ENCODE measurements at places on chromosomes 5 and 9.

DNA sequence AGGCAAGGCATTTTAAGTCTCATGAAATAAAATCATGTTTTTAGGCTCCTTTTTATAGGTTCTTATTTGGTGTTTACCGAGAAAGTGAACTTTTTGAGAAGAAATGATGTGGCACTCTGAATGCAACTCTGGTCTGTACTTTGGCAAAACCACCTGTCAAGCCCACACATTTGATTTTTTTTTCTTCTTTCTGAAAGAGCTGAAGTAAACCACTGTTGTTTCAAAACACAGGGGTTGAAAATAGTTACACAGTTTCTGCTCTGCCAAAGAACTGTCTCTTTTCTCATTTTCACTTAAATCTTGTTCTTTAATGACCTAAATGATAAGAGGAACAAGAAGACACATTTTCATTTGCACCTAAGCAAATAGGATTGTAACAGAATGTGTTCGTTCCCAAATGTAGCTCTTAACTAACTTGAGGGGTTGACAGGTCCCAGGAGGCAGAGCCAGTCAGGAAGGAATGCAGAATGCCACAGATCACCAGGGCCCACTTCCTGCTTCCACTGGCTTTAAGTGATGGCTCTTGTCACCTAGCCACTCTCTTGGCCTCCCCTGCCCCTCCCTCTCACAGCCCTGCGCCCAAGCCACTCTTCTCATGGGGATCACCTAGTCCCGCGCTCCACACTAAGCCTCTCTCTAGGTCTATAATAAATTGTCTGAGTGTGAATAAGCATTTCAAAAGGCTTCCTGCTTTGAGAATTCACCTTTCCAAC, 47.3 kb downstream of the MED27 start:
- no peak for DNase-seq

DNA sequence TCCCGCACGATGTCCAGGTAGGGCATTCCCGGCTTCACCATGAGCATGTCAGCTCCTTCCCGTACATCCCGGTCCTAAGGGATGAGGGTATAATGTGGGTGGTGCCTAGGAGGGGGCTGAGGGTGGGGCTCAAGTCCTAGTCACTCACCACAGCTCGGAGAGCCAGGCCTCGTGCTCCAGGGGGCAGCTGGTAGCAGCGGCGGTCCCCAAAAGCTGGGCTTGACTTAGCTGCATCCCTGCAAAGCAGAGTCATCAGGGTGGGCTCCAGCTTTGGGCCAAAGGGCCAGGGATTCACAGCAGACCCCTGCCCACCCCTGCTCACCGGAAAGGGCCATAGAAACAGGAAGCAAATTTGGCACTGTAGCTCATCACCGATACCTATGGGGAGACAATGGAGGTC, 11.6 kb downstream of the ALAD start:
- DNase-seq = no peak

DNA sequence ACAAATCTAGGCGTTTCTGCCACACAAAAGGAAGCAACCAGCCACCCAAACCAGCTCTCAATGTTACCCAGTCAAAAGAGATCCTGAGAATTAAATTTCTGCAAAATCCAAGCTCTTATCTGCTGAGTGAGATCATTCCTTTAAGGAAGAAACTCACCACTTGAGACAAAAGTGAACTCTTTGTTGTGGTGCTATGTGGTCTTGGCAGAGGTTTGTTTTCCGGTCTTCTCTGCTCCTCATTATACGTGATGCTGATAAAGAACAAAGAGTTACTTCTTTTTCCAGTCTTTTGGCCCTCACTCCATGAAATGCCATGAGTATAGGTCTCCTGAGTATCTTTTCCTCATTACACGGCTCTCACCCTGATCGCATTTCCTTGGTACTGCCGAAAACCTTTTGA, 82.1 kb downstream of the PRKACG start:
- DNase-seq = no peak

DNA sequence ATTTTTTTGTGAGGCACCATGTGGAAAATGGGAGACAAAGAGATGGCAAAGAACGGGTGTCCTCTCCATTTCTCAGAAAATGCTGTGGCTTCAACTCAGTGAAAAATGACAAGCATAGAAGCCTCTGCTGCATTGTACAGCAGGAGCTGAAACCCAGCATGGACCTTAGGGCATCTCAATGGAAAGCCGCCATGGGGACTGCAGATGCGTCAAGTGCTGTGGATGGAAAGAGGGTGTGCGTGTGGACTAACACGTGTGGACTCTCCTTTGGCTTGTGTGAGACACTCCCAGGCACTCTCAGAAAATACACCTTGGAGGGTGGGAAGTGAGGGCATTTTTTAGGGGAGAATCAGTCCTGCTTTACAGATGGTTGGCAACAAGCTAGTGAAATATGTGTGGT, 2.2 kb upstream of the GLRX start:
- no peak for DNase-seq

- DNase-seq = no peak
Observed at GRCh38 chr9:78903581-78903980, 606.7 kb downstream of the PSAT1 start.

- DNase-seq = no peak
Observed at GRCh38 chr5:137669811-137670210, 66.1 kb downstream of the KLHL3 start.

- no peak for DNase-seq
Observed at GRCh38 chr5:148776261-148776660, 50.1 kb upstream of the ADRB2 start.

DNA sequence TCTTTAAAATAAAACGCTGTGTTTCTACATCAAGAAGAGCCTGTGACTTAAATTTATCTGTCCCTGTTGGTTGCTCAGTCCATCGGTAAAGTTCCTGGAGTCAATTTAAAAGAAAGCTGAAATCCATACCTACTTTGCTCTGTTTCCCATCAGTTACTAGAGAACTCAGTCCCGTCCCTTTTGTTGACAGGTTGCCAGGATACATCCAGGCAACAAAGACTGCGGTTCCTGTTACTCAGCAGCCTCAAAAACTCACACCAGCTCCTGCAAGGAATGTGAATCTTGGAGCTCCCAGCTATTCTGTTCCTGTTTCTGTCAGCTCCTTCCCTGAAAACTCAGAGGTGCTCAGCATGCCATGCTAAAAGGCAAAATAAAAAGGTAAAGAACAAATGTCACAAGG, at the start of gene ZNF474:
TSS of gene ZNF474 (plus strand) at position 241 of the 400 bp plus-strand sequence. CDS start 22,445 bp downstream, outside the sequence.
- no peak for DNase-seq

GRCh38 chr9:112570671-112571167, 84.1 kb downstream of the KIAA1958 start:
- no peak for DNase-seq

GRCh38 chr5:95631991-95632675, 12.2 kb downstream of the GPR150 start:
- DNase-seq = no peak

DNA sequence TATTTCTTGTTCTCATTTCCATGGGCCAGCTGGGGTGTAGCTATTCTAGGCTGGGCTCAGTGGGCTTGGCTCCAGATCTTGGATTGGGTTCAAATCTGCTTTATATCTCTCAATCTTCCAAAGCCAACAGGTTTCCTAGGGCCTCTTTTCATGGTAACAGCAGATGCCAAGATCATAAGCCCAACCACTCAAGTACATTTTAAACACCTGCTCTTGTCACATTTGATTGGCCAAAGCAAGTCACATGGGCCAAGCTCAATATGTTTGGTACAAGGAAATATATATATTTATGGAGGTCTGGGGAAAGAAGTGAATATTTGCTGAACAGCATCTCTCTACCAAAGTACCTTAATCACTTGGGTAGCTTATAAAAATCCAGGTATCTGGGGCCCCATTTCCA, 49.5 kb downstream of the MRRF start:
- no peak for DNase-seq

DNA sequence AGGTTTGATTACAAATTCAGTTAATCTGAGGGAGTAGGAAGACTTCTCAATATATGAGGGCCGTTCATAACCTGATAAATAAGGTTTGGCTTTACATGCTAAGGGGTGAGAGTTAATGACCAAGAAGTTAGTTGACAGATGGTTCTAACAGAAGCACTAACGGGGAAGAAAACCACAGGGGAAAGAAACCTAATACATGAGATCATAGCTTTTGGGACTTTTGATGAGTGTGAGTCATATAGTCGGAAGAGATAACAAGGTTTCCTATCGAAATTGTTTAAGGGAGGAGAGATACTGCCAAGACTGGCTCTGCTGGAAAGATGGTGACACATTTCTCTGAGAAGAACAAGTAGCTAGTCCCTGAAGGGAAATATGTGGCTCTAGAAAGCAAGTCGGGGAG, 140.1 kb downstream of the COX7C start:
- no peak for DNase-seq

GRCh38 chr5:39405083-39405843, 19.5 kb downstream of the DAB2 start:
- no peak for DNase-seq

DNA sequence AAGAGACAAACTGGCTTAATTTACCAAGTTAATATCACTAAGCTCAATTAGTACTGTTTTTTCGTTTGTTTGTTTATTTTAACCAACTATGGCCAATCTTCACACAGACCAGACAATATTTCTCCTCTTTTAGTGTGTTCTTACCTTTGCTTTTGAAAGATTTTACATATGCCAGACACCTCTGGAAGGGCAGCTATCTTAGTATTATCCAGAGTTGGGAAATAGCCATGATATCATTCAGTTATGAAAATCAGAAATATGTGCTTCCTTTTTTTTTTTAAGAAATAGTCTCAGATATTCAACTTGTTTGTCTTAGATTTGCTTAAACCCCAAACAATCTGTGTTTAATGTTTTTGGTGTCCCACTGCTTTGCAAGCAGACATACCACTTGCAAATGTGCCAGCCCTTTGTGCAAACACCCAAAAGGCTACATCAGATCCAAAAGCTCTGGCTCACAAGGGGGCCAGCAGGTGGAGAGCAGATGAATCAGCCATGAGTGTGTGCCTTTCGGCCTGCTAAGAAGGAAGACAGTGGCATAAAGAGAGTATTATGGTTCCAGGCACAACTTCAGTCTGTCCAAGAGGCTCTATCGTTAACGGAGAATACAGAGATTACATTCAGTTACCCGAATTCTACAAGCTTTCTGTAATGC, 147.6 kb downstream of the EFNA5 start:
- no peak for DNase-seq

- DNase-seq = no peak
Observed at GRCh38 chr9:73525350-73525749, 373.7 kb downstream of the ANXA1 start.

DNA sequence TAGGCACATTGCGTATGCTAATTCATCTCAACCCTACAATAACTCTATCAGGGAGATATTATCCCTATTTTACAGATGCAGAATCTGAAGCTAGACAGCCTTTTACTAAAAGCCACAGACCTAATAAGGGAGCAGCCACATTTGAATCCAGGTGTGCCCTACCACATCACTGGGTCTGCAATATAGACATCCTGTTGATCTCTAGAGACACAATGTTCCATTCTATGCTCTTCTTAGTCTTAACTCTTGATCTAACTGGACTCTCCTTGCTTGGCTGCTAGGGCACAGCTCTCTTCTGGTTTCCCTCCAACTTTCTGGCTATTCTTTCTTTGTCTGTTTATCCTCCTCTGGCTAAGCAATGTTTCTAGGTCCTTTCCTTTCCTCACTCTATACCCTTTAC, 1.4 kb upstream of the SPATA6L start:
- DNase-seq = no peak

DNA sequence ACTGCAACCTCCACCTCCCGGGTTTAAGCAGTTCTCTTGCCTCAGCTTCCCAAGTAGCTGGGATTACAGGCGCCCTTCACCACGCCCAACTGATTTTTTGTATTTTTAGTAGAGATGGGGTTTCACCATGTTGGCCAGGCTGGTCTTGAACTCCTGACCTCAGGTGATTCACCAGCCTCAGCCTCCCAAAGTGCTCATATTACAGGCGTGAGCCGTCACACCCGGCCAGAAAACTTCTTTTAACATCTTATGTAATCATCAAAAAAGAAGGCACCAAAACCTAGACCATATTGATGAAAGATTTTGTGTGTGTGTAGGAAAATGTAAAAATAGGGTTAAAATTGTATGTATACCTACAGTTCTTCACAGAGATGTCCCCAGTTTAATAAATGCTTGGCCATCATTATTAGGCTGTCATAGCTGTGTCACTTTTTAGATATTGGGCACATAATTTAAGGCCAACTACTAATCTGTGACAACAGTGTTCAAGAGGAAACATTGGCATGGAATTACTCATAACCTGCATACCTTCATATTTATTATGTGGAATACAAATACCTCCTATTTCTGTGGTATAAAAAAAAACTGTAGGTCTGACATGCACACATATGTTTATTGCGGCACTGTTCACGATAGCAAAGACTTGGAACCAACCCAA, 44.4 kb downstream of the RAD50 start:
- DNase-seq = no peak

GRCh38 chr9:35079426-35080341, at the start of gene FANCG:
TSS of gene FANCG (minus strand) at chr9:35079942. CDS start at chr9:35079524, 418 bp downstream.
- peak; percentile 65 for DNase-seq

DNA sequence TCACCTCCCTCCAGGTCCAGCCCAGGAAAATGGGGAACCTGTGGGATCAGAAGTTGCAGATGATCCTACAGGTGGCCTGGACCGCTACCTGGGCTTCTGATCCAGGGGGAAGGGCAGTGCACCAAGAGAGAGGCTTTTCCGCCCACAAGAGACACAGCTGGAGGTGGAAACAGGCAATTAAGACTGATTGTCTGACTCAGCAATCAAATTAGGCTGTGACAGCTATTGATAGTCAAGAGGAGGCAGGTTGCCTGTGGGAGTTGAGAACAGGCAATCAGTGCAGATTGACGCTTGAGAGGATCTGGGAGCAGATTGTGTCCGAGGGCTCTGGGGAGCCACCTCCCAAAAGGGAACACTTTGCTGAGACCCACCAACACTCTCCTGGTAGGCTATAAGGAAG, 71.1 kb upstream of the SLC44A1 start:
- DNase-seq = no peak

DNA sequence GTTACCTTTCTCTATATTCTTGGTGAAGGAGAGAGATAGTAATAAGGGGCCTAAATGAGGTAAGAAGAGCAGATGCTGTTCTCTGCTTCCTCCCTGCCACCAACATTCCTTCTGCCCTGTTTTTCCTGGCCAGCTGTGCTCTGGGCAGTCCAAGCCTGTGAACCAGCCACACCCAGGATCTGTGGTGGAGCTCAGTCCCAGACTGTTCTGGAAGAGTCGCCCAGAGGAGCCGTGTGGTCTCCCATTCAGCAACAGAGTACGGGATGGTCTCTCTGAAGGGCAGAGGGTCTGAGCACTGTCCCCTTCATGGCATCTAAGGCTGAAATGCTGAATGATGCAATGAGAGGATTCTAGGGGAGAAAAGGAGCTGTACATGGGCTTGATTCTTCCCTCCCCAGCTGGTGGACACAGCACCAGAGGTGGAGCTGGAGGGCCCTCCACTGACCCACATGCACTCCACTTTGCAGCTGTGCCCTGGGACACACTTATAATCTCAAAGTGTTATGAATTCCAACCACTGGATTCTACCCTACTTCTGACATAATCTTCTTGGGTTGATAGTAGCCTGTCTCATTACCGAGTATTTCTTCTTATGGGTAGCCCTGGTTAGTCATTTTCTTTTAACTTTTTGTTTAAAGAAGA, 70.8 kb upstream of the RPS23 start:
- no peak for DNase-seq

Measured in stimulated activated CD8-positive, alpha-beta memory T cell treated with anti-CD3 and anti-CD28 coated beads, Interleukin-7, amount 100 ng/mL, for 1 hour (primary cell).